ENCODE measurements at places on chromosomes 16 and 17.

DNA sequence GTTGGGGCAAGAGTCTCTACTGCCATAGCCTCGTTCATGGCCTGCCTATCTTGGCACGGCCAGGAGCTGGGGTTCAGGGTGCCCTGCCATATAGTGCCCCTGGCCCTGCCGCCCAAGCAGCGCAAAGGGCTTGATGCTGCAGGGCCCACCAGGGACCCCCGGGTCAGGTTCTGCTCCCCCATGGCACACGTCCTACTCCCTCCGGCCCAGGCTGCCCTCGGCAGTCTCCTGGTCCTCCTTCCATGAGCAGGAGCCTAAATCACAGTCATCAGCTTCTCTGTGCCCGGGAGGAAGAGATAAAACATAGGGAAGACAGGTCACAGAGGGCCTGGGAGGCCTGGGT, 55.9 kb upstream of the MTSS2 start:
- no peak for DNase-seq

GRCh38 chr16:88378836-88379693, 3.7 kb upstream of the ZNF469 start:
- peak; percentile 22 for DNase-seq

DNA sequence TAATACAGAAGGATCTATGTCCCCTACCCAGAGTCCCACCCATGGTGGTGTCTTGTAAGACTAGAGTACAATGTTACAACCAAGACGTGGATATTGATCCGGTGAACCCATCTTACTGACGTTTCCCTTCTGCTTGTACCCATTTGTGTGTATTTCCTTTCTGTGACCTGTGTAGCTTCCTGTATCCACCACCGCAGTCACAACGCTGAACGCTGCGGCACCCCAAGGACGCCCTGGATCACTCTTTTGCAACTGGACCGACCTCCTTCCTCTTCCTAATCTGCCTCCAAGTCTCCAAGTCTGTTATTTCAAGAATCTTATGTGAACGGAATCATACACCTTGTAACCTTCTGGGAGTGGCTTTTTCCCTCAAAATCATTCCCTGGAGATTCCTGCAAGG, 33.5 kb upstream of the CBX4 start:
- no peak for DNase-seq

- no peak for DNase-seq
These were observed 74.7 kb downstream of the BMERB1 start for GRCh38 chr16:15509051-15509592.

- DNase-seq = no peak
These were observed 934 bp upstream of the AOC2 start for GRCh38 chr17:42843358-42843934.

- peak; percentile 72 for DNase-seq
These were observed 145.6 kb upstream of the RCVRN start for GRCh38 chr17:10050597-10051101.

GRCh38 chr17:30532871-30533270, 55.7 kb downstream of the GOSR1 start:
- DNase-seq = no peak

DNA sequence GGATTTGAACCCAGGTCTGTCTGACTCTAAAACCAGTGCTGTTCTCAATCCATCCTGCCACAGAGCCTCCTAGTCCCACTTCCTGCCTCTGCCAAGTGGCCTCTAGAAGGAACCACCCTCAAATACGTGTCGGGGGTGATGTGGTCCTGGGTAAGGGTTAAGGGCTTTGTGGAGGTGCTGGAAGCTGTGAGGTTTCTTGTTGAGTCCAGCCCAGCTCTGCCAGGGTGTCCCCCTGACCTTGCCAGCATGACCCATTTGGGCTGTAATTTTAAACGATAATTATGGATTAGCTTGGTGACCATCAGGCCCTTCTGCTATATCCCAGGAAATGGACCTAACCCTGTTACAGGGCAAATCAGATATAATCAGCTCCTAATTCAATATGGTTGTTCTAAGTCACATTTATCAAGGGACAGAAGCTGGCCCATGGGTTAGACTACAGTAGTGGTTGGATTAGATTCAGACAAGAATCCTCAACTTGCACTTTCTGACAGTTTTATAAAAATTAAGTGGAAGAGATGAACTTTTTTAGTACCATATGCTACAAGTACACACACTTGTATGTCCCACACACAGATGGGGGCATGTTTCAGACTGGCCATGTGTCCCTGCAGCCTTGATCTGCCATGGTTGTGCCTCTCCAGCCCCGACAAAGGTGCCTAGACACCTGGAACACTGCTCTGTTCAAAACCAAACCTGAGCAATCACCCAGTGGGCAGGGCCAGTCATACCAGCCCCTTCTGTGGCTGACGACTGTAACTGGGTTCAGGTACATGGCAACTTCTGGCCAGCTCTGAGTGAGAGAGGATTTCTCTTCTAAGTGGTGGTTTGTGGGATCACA, 48.0 kb downstream of the SMPD3 start:
- DNase-seq = no peak

DNA sequence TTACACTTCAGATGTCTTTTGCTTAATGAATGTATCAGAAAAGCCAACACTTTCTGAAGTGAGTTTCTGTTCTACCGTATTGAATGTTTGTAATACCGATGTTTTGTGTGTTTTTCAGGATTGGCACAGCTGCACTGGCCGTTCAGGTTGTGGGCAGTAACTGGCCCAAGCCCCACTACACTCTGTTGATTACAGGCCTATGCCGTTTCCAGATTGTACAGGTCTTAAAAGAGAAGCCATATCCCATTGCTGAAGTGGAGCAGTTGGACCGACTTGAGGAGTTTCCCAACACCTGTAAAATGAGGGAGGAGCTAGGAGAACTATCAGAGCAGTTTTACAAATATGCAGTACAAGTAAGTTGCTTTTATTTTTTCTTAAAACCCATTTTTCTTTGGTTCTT, 4.7 kb upstream of the ABCC11 start:
- DNase-seq = no peak

GRCh38 chr16:90009172-90009899, 9.9 kb downstream of the DBNDD1 start:
- no peak for DNase-seq

- DNase-seq = no peak
These were observed 67.8 kb upstream of the MMP2 start for GRCh38 chr16:55411231-55411630.

Data from Right ventricle myocardium inferior (tissue), 1 donor.